Sciatic nerve (tissue), 2 donors: ENCODE measurements at places on chromosomes 6 and 20. TPM values are rescaled to one million over a fixed set of nuclear protein-coding genes. Genes with fewer than 3 reads are reported as not detected.

DNA sequence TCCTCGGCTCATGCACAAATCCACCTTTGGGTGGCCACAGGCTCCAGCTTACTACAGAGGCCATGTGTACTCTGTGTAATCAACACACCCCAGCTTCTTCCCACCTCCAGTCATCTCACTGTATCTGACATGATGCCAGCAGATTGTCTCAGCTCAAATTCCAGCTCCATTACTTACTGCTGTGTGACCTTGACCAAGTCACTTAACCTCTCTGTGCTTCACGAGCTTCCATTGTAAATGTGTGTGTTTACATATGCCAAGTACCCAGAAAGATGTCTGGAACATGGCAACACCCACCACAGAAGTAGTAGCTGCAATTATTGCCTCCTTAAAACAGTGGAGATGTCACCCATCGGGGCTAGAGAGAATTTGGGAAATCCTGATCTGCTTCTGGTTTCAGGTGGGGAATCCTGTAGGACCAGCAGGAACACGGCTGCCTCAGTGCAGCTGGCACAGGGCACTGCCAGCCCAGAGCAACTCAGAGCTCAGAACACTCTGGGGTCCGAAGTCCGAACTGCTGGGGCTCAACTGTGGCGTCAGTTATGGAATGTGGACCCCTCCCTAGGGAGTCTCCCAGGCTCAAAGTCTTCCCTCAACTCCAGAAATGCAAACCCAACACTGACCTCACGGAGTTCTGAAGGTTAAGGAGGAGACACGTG is 21.2 kb upstream of the HLA-B start:
- DNase-seq: no peak

GRCh38 chr6:149264629-149265028 is 52.9 kb upstream of the TAB2 start:
- DNase-seq: no peak

GNMT gene
- 1.8 TPM for total RNA-seq

DNA sequence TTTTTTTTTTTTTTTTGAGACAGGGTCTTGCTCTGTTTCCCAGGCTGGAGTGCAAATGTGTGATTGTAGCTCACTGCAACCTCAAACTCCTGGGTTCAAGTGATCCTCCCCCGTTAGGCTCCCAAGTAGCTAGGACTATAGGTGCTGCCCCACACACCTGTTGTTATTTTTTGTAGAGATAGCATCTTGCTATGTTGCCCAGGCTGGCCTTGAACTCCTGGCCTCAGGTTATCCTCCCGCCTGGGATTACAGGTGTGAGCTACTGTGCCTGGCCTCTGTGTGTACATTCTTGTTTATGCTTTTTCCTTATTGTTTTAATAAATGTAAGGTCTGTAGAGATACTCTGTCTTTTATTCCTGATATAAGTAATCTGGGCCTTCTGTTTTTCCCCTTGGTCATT is 14.8 kb downstream of the CD2AP start:
- DNase-seq: no peak

IL17A gene
- total RNA-seq: not detected

TRIM10 gene
- total RNA-seq: 0.62 TPM

DNA sequence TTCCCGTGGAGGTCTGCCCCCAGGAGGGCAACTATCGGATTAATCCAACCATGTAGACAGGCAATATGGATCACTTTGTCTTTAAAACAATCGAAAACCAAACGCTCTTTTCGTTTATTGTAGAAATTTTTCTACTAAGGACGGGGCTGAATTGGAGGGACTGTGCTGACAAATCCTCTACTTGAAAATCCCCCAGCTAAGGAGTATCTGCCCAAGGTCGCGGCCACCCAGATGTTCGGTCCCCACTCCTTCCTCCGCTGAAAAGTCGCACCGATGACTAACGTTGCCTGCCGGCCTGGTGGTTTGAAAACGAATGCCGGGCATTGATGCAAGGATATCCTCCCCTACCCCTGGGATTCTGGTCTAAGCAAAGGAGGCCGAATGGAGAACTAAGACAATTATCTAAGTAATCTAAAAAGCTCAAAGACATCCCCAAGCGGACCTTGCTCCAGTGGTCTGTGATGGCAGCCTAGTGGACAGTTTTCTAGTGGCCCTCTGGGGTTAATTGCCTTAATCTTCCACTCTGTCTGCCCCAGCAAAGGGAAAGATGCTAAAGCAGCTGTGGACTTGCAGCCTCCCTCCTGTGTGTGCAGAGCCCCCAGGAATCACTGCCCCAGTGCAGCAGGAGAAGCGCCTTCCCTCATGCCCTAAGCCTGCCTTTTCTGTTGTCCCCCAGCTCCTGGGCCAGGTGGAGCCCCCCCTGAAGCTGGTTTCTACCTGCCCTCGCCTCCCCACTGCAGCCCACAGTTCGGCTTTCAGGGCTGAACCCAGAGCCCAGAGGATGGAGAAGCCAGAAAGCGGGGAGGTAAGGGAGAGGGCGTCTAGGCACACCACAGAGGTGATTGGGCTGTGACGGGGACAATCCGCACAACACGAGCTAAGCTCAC is 3.6 kb upstream of the FOXC1 start:
- DNase-seq: no peak

- DNase-seq: no peak
These were observed 17.4 kb downstream of the PEX3 start for GRCh38 chr6:143468026-143468425.

DNA sequence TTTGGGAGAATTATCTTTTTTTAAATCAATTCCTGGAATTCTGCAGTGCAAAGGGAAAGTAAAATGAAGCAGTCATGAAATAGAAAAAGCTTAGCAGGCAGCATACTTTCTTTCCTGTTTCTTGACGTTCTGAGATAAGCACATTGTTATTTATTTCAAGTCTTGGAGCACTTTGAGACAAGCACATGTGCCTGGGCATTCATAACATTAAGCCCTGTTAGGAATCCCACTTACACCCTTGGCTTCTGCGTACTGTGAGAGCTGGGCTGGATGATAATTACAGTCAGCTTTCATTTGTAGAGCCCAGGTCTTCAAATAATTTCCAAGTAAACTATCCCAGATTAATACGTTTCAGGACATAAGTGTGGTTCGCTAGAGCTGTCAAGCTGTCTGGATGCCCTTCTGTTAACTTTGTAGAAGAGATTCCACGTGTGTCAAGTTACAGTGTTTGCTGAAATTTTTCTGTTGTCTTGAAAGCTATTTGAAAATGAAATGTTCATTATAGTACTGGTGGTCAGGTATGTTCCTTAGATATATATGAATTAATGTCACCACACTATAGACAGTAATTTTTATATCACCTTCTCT is 8.9 kb downstream of the FARS2 start:
- no peak for DNase-seq

DNA sequence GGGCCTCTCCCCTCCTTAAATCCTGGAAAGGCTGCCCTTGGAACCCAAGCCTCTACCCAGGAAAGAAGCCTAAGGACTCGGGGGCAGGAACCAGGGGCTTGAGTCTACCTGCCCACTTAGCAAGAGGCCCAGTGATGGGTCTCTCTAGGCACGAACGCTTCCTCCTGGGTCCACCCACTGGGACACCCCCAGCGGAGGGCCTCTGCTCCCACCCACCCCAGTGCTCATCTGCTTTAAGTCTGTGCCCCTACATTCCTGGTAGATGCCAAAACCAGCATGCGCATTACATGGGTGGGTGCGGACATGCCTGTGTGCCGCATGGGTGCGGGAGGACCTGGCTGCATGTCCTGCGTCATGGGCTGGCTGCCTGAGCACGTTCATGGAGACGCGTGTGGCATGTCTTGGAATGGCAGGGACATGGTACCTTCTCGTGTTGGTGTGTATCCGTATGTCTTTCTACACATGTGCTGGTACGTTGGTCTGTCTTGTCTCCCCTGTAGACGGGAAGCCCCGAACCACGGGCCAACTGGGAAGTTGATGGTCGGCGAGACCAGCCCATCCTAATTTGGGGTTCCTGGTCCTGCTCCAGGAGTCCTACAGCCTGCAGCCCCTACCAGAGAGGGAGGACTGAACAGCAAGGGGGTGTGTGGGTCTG is 29.3 kb downstream of the SNPH start:
- no peak for DNase-seq
